Activated gamma-delta T cell treated with anti-CD3 and anti-CD28 coated beads, Interleukin-2, amount 50 U/mL, for 16 hours (primary cell): ENCODE measurements at places on chromosomes 1 and 21.

GRCh38 chr21:27764056-27764455 lies 797.2 kb upstream of the ADAMTS5 start:
- DNase-seq: no peak

GRCh38 chr1:24009406-24009805 lies 29.3 kb upstream of the SRSF10 start:
- DNase-seq: no peak

- no peak for DNase-seq
These were observed 59.1 kb downstream of the GORAB start for GRCh38 chr1:170590921-170591705.

GRCh38 chr1:72435025-72435424 lies 152.7 kb upstream of the NEGR1 start:
- DNase-seq: no peak

- no peak for DNase-seq
These were observed 4.7 kb downstream of the S100A2 start for GRCh38 chr1:153560771-153561465.

DNA sequence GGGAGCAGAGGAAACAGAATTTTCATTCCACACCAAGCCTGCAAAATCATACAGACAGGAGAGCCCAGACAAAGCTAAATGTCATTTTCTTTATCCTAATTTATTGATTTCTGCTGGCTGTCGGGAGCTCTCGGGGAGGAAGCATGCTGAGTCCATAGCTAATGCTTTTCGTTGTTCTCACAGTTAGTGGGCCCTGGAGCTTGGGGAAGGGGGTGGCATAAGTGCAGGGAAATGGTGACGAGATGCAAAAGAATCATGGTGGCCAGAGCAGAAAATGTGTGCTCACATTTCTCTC lies 202.4 kb downstream of the TOMM20 start:
- DNase-seq: no peak

DNA sequence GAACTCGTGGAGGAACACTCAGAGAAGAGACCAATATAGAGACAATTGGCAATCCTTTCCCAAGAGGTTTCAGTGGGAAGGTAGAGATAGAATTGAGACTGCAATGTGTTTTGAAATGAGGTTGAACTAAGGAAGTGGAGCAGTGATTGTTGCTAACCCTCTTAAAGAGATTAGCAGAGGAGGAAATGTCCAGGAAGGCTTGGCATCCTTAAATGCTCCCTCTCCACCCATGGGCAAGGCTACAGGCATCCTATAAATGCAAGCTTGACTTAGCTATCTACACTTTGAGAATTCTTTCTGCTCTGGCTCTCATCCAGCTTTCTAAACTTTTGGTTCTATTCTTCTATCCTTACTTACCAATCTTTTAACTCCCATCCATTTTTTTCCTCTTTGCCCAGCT lies 30.3 kb upstream of the XPR1 start:
- no peak for DNase-seq

GRCh38 chr1:198622001-198622400 lies 16.8 kb upstream of the PTPRC start:
- no peak for DNase-seq

- no peak for DNase-seq
These were observed 15.2 kb downstream of the HYI start for GRCh38 chr1:43438576-43438952.

DNA sequence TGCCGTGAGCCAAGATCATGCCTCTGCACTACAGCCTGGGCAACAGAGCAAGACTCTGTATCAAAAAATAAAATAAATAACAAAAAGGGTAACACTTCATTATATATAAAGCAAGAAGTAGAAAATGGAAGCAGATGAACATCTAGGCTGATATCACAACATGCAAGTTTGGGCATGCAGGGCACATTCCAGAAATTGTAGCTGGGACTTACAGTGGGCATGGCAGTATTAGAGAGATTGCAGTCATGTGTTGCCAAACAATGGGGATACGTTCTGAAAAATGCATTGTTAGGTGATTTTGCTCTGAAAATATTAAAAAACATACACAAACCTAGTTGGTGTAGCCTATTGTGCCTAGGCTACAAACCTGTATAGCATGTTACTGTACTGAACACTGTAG lies 441.0 kb upstream of the PRMT6 start:
- no peak for DNase-seq

DNA sequence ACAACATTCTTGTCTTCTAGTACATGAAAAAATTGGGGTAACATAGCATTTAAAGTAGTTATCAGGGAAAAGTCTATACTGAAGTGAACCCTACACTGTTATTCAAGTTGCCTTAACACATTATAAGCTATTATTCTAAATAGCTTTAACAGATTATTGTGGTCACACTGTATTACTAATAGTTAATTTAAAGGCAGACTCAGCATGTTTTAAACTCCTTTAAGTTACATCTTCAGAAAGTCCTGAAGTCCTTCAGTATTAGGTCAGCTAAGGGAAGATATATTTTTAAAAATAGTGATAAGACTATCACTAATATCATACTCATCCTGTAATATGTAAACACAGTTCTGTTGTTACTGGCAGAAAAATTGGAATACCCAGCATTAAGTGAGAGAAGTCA lies 67.4 kb downstream of the GPR137B start:
- no peak for DNase-seq

GRCh38 chr1:12502336-12503109 lies 115.5 kb downstream of the DHRS3 start:
- no peak for DNase-seq

- DNase-seq: no peak
These were observed 74.8 kb upstream of the ACTL8 start for GRCh38 chr1:17680308-17680707.

DNA sequence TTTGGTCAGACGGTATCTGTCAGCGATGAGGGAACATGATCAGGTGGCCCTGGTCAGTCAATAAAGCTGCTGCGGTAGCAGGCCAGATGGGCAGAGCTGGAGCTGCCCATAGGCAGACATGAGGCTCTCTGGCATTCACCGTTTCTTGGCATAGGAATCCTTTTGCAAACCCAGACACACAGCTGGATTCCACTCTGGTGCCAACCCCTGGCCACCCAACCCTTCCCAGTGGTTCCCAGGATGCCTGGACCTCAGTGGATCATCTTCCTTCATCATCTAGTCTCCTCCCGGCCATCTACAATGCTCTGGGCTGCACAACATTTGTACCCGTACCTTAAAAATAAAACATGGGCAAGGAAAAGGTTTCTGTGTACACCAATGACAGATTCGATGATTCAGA lies 68.3 kb upstream of the ACTRT2 start:
- no peak for DNase-seq

DNA sequence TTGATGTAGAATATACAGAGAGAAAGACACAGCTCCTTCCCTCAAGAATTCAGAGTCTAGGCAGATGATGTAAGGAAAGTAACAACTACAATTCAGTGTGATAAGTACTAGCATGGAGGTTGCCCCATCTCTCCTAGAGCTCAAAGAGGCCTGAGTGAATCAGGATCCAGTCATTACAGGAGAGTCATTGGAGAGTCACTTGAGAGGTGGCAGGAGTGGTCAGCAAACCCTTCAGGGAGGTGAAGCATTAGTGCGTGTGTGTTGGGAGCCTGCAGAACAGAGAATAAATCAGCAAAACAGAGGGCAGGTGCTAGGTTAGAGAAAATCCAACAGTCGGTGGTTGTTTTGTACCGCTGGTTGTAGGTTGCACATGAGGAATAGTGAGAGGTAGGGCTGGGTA lies 46.1 kb downstream of the GRIK1 start:
- no peak for DNase-seq
